Activated T-cell treated with anti-CD3 and anti-CD28 coated beads, Interleukin-2, amount 50 U/mL, for 1 hour (primary cell): ENCODE measurements at places on chromosomes 5 and 9.

GRCh38 chr5:59560553-59560952, 333.0 kb downstream of the PDE4D start:
- no peak for DNase-seq

- DNase-seq, result no peak
These were observed 105.3 kb downstream of the PCSK1 start for GRCh38 chr5:96327722-96328121.

DNA sequence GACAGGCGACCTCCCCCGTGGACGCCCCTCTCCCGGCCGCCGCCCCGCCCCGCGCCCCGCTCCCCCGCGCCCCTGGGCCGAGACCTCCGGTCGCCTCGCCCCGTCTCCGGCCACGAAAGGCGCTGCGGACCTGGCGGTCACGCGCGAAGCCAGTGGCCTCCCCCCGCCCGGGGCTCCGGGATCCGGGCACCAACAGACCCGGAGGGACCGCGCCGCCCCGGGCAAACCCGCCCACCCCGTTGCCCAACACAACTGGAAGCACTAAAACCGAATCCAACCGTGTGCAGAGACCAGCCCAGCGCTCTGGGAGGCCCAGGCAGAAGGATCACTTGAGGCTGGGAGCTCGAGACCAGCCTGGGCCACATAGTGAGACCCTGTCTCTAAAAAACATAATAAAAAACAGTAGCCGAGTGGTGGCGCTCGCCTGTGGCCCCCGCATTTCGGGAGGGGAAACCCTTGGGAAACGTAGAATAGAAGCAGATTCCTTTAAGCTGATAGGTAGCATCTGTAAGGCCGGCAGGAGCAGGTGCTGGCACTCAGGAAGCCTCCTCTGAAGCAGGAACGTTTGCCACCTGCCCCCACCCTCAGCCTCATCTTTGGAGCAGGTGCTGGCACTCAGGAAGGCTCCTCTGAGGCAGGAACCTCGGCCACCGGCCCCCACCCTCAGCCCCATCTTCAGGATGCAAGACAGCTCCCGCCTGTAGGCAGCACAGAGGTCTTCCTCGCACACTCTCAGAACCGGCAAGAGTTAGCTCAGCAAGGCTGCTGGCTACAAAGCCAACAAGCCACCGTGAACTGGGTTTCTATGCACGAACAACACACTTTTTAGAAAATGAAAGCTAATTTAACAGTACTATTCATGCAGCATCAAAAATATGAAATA, 4.6 kb upstream of the SLC9A3 start:
- no peak for DNase-seq

DNA sequence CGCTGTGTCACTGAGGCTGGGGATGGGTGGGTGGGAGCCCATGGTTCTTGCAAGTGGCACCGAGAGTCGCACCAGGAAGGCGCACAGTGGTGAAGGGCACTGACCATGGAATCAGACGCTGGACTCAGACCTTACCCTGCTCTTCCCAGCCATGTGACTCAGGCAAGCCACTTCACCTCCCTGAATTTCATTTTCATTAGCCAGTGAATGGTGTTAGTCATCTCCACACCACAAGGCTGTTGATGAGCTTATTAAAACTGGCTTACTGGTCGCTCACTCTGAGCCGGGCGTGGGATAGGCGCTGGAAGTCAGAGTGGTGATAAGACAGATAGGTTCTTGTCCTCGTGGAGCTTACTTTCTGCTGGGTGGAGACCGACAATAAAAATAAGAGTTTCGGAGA, 25.1 kb downstream of the FGF18 start:
- DNase-seq, result no peak

- DNase-seq, result no peak
These were observed 87.6 kb downstream of the ADAMTS6 start for GRCh38 chr5:65394087-65394486.

DNA sequence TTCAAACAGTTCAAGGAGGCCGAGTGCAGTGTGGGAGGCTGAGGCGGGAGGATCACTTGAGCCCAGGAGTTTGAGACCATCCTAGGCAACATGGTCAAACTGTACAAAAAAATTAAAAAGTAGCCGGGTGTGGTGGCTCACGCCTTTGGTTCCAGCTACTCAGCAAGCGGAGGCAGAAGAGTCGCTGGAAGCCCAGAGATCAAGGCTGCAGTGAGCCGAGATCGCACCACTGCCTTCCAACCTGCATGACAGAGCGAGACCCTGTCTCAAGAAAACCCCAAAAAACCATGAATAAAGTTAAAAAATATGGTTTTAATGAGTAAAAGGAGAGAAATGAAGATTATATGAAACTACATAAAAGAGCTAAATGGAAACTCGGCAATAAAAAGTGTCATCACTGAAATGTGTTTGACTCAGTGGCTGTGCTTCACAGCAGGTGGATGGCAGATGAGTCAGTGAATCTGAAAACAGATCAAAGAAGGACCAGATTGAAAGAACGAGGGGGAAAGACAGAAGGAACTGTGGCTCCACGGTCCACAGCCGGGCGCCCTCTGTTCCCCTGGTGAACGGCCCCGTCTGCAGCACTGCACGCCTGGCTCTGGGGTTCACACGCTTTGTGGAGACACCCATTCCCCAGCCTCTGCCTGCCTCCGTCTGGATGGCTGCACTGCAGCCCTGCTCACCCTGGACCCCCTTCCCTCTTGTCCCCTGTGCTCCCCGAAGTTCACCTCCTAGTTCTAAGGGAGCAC, 25.1 kb downstream of the EXD3 start:
- DNase-seq, result no peak
